Activated CD8-positive, alpha-beta memory T cell treated with anti-CD3 and anti-CD28 coated beads for 4 hours (primary cell): ENCODE measurements at places on chromosomes 3 and 15.

GRCh38 chr3:154921351-154921750, 158.8 kb upstream of the MME start:
- DNase-seq: no peak

- DNase-seq: no peak
Observed at GRCh38 chr3:146975476-146975875, 370.3 kb upstream of the PLSCR5 start.

DNA sequence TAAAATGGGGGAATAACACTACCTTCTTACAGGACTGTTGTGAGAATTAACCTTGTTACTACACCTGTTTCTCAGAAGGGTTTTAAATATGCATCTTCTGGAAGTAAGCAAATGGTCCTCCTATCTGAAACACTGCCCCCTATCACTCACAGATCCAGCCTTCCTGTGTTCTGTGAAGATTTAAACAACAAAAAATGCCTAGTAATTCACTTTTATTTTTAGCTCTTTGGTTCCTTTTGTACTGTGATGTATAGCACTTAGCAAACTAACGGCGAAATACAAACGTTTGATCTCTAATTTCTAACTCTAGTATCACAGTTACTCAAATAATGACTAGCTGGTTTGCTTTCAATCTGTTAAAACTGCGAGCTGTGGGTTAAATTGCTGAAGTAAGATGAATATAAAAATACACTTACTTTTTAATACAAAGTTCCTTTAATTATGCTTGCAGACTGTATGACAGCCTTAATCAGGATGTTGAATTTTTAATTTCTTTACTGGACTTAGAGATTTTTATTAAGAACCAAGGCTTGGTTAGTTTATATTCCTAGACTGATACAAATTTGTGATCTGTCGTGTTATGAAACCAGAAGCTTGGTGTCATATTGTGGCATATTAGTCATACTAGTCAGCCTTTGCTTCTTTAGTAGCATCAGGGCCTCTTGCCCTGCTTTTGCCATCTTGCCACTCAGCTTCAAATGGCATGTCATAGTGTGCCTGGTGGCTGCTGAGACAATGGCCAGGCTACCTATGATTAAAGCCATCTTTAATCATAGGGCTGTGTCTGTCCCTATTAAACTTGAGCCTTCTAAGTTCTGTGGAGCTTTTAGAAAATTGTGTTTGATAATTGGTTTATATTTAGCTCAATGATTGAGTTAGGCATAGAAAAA, 9.2 kb downstream of the EIF3J start:
- no peak for DNase-seq

- DNase-seq: no peak
Observed at GRCh38 chr3:151379083-151379734, 5.3 kb downstream of the P2RY12 start.

- no peak for DNase-seq
Observed at GRCh38 chr15:96593735-96594134, 263.2 kb downstream of the NR2F2 start.

- no peak for DNase-seq
Observed at GRCh38 chr3:2458816-2459215, 360.1 kb downstream of the CNTN4 start.

- peak; percentile 41 for DNase-seq
Observed at GRCh38 chr3:53046171-53047170, 598 bp upstream of the SFMBT1 start.

DNA sequence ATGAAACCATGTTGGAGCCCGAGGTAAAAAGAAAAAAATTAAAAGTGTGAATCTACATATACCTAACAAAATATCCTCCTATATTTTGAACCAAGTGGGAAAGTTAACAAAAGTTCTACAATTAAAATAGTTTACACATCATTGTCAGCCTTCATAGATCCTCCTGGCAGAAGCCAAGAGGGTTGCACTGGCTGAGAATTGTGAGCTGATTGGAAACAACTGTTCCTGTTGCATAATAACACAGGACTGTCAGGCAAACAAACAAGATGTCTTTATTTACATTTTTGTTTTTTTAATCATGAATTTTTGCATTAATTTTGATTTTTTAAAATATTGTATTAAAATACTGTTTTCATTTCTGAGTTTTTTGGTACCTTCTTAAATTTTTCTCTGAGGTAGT, 215.2 kb upstream of the MME start:
- no peak for DNase-seq

GRCh38 chr3:10950476-10951294, 41.9 kb upstream of the SLC6A1 start:
- no peak for DNase-seq

- DNase-seq: no peak
Observed at GRCh38 chr3:38601956-38602550, 47.4 kb downstream of the SCN5A start.

DNA sequence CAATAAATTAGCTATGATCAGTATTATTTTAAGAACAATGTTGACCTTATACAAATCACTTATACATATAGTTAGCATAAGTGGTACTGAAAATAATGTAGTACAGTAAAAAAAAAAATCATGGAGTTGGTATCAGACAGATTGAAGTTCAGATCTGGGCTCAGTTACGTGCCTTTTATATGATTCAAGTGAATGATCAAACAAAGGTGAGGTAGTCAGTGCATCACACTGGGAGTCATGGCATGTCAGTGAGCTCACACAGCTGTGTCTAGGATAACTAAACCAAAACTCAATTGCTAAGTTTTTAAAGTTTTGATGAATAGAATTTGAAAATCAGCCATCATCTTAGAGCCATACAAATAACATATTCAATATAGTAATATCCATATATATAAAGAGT, 11.2 kb upstream of the CCR8 start:
- no peak for DNase-seq

DNA sequence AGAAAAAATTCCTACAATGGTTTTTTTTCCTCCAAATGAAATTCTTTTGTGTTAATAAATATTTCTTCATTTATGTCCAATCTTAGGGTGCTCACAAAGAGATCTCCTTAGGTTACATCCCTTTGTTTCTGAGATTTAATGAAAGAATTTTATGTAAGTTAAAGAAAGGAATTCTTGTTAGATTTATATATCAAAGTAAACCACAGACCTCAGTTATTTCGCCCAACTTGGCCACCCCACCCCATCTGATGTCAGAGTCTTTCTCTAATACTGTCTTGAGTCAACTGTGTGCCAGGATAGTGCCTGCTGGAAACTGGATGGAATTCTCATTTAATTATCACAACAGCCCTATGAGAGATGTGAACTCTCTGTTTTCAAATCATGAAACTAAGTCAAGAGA, 259.9 kb downstream of the OPA1 start:
- DNase-seq: no peak

GRCh38 chr15:74865316-74865715, 7.8 kb downstream of the SCAMP2 start:
- no peak for DNase-seq

- no peak for DNase-seq
Observed at GRCh38 chr15:69908590-69909420, 188.9 kb downstream of the TLE3 start.

GRCh38 chr3:35654476-35654875, 15.2 kb downstream of the ARPP21 start:
- no peak for DNase-seq

DNA sequence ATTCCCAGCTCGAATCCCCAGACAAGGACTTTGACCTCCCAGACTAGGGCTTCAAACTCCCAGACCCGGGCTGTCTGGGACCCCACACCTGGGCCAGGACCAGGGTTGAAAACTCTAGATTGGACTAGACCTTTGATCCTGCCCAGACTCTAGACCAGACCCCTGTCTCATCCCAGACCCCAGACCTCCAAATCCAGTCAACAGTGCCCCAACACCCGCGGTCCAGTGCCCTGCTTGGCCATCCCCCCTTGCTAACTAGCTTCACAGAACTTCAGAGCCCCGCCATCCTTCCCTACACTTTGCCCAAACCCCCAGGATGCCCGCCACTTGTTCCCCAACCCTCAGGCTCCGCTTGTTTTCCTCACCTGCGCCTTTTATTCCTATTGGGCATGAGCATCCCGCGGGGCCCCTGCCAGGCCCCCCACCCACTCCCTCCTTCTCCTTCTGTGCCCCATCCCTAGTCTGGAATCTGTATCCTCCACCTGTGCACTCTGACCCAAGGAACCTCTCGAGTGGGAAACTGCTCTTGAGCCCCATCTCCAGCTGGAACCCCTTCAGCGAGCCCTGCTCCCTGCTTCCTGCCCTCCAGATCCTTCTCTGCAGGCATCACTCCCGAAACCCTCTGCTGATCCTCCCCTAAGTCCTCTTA, 604 bp downstream of the GNAI2 start:
- DNase-seq: no peak

- no peak for DNase-seq
Observed at GRCh38 chr15:91070872-91071271, 29.2 kb upstream of the SV2B start.

- no peak for DNase-seq
Observed at GRCh38 chr15:58484791-58485600, 53.2 kb downstream of the LIPC start.
